ENCODE measurements at places on chromosomes 11 and 22.

DNA sequence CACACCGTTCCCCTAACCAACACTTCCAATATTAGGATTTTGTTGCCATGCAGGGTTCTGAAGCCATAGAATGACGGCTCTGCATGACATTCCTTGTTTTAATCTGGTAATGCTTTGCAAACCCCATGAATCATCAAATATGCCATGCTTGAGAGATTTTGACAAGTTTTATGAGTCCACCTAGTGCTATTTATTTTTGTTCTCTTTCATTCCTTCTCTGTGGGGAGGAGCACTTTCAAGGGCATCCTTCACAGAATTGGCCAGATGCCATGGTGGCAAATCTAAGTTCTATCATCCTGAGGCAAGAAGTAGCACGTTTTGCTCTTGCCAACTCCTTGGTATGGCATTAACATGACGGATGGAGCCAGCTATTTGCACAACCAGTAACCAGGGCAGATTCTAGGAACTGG, 268.4 kb downstream of the FAM76B start:
- DNase-seq: no peak

DNA sequence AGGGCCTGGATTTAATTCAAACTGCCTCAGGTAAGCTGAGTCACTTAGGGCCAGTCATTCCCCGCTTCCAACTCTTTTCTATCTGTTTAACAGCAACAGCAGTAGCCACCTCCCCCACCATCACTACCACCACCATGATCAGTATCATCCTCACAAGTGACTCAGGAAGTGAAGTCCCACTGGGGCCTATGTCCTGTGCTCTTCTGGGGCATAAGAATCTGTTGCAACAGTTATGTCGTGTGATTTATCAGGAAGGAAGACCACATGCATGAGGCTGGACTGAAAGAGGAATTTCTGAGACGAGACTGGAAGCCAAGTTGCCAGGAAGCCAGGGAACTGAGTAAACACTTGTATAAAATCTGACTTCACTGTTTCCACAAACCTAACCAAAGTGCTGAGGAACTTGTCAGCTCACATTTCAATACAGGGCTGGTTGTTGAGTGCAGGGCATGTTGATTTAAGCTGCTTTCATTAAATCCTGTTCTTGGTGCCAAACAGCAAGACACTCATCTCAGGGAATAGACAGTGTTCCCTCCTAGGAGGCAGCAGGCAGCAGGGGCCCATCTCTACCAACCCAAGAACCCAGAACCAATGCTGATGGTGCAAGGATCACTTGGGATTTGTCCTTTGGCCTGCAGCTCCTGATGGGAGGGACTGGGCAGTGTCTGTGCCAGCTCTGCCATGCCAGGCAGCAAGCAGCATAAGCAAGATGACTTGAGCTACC, 226.7 kb upstream of the NARS2 start:
- no peak for DNase-seq

DNA sequence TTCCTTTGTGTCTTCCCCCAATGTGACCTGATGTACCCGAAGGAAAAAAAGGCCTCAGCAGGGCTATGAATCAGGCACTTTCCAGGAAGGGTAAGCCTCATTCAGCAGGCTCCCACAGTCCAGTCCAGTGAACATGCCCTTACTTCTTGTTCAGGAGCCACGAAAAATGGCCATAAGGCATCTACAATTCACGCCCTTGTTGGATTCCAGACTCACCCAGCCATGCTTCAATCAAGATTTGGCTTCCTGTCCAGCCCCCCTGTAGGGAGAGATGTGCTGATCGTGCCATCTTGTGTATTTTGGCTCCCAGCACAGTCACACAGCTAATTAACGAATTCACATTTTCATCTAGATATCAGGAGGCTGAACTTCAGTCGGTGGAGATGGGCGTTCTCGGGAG, 9.9 kb upstream of the KCNJ5 start:
- DNase-seq: no peak

GRCh38 chr11:131253142-131253655, 117.2 kb upstream of the NTM start:
- no peak for DNase-seq

DNA sequence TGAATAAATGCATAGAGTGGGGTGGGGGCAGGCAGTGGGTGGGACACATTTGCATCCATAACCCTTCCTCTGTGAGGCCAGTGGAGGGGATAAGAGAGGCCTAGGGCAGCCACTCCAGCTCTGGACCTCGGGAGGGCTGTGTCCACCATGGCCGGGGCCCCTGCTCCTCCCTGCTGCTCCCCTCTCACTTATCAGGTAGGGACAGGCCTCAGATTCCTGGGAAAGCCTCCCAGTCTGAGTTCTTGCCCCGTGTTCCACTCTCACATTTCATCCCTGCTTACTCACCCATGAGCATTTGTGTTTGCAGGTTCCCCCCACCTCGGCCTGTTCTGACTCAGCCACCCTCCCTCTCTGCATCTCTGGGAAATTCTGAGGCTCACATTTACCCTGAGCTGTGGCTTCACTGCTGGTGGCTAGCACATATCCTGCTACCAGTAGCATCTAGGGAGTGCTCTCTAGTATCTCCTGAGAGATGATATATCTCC, 128.7 kb upstream of the TOP3B start:
- DNase-seq: no peak
